ENCODE measurements at places on chromosomes 11 and 22.
A peak's percentile ranks its signal among the peaks of the same experiment; 100 is the strongest.

GRCh38 chr11:82786001-82786400 is 52.3 kb upstream of the FAM181B start:
- DNase-seq, result no peak

- no peak for DNase-seq
Measured at GRCh38 chr11:66089067-66089466, 19.0 kb downstream of the PACS1 start.

- no peak for DNase-seq
Measured at GRCh38 chr22:50477923-50478322, 3.1 kb upstream of the SBF1 start.

- no peak for DNase-seq
Measured at GRCh38 chr22:32527756-32528155, 53.1 kb downstream of the FBXO7 start.

GRCh38 chr11:128714123-128714522 is 20.3 kb downstream of the FLI1 start:
- DNase-seq, result no peak

GRCh38 chr11:122202951-122203456 is 87.0 kb upstream of the BLID start:
- DNase-seq, result peak; percentile 43
